Ecto neural progenitor cell (in vitro differentiated cells): ENCODE measurements at places on chromosomes 3 and 15.

DNA sequence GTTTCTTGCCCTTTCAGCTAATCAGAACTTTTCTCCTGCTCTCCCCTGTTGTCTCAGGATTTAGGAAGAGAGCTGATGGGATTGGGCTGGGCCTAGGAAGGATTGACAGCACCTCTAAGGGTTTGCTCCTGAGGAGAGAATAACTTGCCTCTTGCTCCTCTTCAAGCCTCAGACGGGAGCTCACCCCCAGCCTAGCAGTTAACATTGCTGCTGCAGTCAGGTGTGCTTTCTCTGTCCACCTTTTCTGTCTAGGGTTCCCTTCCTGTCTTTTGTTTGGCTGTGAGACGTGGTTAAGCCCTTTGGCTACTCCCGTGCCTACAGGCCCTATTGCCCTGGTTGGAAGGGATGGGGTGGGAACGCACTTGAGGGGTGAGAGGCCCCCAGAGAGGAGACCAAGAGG is 20.1 kb downstream of the TMEM108 start:
- no peak for DNase-seq

DNA sequence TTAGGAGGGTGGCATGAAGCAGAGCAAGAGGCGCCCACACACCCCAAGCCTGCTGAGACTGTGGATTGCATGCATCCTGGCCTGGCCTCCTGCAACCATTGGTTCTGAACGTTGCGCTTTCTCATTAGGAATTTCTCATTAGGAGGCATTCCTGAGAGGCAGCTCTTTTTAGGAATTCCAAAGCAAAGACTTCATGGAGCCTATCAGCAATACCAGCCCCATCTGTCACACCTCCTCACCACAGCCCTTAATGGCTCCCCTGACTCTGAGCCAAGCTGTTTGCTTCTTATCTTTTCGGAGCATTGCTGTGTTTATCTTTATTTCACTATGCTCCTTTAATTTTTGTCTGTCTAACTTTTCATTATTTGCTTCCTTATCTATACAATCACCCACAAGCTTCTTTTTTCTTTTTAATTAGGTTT is 226.9 kb downstream of the CACNA2D3 start:
- DNase-seq: no peak

GRCh38 chr3:150145659-150146058 is 175.0 kb upstream of the PFN2 start:
- DNase-seq: no peak

DNA sequence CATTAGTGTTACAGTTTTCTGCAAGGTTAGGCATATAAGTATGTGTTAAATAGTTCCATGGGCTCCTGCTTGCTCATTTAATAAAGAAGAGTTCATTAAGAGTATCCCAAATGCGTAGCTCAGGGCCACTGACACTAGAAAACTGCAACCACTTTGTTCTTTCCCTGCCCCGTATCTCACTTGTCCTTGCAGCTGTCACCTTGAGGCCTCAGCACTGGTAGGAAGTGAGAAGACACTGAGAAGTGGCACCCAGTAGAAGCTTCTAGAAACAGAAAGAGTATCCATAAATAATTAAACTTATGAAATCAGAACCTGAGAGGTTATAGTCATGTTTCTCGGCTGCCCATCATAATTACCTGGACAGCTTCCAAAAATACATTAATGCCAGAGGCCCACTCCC is 266.0 kb downstream of the KCNMB2 start:
- no peak for DNase-seq

GRCh38 chr3:128607710-128608048 is 42.9 kb downstream of the RPN1 start:
- no peak for DNase-seq

- DNase-seq: no peak
These were observed 13.1 kb downstream of the SLC6A6 start for GRCh38 chr3:14415501-14415900.

- DNase-seq: no peak
These were observed 105.8 kb downstream of the CYP19A1 start for GRCh38 chr15:51232581-51232980.

GRCh38 chr3:63931290-63931689 is 19.1 kb upstream of the SCAANT1 start:
- DNase-seq: no peak

GRCh38 chr3:98151241-98151640 is 4.0 kb downstream of the OR5H14 start:
- no peak for DNase-seq

- no peak for DNase-seq
These were observed 15.9 kb upstream of the COPG1 start for GRCh38 chr3:129233538-129233937.

DNA sequence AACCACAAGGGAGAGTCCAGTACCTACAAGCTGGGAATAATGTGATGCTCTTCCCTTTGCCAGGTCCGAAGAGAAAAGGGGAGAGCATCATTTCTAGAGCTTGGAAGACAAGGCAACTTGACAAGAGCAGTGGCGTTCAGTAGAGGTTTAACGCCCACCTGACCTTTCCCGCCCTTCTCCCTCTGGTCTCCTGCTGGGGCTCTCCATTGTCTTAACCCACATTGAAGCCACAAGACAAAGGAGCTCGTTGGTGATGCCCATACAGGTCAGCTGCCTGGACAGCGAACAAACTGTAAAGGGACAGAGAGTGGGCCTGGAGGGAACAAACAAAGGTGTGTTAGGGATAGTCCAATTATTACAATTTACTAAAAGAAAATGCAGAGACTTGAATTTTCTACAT is 13.1 kb upstream of the DUT start:
- DNase-seq: no peak

DNA sequence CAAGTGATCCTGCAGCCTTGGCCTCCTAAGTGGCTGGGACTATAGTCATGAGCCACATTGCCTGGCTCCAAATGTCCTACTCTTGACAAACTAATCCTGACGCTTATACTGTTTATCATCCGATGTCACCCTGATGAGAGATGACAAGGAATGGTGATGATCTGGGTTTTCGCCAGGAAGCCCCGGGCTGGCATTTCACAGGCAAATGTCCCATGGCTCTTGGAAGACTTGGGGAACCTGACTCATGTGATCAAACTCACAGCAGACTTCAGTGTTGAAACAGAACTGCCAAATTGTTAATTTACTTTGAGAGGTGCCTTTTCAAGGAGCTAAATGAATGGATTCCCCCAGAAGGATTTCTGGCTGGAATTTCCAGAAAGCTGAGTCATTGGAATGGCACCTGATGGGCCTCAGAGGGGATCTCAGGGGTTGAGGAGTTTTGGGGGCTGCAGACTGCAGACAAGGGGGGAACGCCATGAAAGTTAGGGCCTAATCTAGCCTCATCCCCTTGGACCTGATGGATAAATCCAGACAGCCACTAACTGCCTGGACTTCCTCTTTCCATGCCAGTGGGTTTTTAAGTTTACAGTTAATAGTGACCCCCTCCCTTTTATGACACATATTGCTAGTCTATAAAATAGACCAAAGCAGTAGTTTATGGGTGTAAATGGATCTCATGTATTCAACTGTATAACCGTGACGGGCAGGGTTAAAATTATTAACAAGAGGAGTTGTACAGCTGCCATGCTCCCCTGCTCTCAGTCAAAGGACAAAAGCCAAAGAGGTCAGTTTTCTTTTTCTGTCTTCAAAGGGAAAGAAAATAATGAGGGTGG is 146.6 kb downstream of the CHSY1 start:
- peak; percentile 32 for DNase-seq

- DNase-seq: no peak
These were observed 415.2 kb downstream of the GABRB3 start for GRCh38 chr15:26357653-26358052.

GRCh38 chr15:77025941-77026411 is 31.1 kb downstream of the PSTPIP1 start:
- DNase-seq: peak; percentile 43

- no peak for DNase-seq
These were observed 37.4 kb downstream of the ZNF860 start for GRCh38 chr3:32018757-32019564.

DNA sequence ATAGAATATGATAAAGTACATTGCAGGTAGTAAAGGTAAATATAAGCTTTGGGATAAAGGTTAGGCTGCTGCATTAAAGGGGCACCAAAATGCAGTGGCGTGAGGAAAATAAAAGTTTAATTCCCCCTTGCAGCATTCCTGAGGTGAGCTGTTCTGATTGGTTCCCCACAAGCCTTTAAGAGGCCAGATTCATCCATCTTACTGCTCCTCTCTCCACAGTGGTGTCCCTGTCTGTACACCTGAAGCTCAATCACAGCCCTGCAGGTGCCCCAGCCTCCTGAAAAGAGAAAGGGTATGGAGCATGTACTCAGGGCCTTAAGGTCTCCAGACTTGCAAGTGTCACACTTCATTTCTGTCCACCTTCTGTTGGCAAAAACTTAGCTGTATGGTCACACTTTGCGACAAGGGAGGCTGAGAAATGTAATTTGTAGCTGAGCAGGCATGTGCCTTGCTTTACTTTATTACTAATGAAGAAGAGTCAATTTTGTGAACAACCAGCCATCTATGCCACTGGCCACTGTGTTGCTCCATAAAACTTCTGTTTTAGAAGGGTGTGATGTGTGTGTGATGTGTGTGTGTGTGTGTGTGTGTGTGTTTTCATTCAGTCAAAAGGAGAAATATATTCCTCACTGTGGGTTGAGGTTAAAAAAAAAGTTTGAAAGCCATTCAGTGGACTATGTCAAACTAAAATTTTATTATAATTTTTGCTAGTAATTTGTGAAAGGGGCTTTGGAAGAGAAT is 12.8 kb downstream of the LACTB start:
- no peak for DNase-seq

- DNase-seq: no peak
These were observed 1044.1 kb upstream of the NR2F2 start for GRCh38 chr15:95286352-95286880.

GRCh38 chr3:48215466-48215865 is 7.8 kb upstream of the CAMP start:
- no peak for DNase-seq

DNA sequence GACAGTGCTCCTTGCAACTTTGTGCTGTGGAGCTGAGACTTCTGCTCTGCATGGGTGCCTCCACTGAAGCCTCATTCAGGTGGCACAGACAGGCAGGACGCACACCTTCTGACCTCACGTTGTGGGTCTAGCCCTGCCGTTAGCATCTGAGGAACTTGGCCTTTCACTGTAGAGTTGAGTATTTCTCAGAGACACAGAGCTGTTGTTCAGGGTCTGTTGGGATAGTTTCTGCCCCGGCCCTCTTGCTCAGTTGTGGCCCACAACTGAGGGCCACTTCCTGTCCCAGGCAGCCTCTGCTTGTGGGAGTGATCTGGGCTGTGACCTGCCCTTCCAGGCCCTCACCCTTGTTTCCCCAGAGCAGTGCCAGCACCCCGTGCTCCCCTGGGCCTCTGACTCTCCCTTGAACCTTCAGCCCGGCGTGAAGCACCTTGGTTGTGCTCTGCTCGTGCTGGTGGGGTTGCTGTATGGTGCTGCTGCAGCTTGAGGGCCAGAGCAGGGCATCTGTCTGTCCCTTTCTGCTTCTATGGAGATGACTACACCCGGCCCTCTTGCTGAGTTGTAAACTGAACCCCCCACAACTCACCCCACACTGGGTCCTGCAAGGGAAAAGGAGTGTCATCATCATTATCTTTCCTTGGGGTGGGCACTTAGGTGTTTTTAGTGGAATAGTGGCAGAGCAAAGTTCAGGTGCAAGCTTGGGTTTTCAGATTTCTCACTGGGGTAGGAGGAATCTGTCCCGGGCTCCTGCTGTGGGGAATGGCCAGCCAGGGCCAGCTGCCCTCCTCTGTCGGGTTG is 11.7 kb downstream of the BAHD1 start:
- DNase-seq: no peak

DNA sequence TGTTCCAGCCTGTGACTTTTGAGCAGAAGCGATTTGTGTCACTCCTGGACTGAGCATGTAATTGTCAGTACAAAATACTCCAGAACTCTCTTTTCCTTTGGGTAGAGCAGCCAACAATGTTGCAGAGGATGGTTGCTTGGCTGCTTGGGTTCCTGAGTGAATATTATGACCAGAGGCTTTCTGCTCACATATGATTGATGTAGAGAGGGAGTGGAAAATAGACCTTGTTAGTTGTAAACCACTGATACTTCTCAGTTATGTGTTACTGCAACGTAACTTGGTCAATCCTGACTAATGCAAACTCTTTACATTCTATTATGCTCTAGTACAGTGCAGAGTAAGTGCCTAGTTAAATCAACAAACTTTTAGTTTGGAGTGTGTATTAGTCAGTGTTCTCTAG is 322.6 kb upstream of the KCNH8 start:
- no peak for DNase-seq

GRCh38 chr15:58438956-58439355 is 7.2 kb downstream of the LIPC start:
- no peak for DNase-seq

GRCh38 chr3:113454057-113454456 is 12.8 kb upstream of the CFAP44 start:
- DNase-seq: no peak

- DNase-seq: no peak
These were observed 7.2 kb upstream of the MCF2L2 start for GRCh38 chr3:183435661-183436060.

- DNase-seq: no peak
These were observed 488.7 kb downstream of the AGBL1 start for GRCh38 chr15:86568378-86568777.
